Mammary epithelial cell (primary cell): ENCODE measurements at places on chromosomes 11 and 22. TPM values are rescaled to one million over a fixed set of nuclear protein-coding genes. Genes with fewer than 3 reads are reported as not detected.

Gene FEN1
- total RNA-seq = 12.5 and 46.1 TPM in 2 replicates

Gene SERHL2
- 2.3 TPM for total RNA-seq

Gene DMC1
- total RNA-seq = 0.61 and 1.3 TPM in 2 replicates

Gene ENTHD1
- not detected for total RNA-seq

Gene FAM180B
- not detected in 2 replicates for total RNA-seq

Gene CCDC188
- 0.17 TPM for total RNA-seq

Gene KRTAP5-9
- total RNA-seq = not detected

Gene CCDC85B
- 7.5 TPM for total RNA-seq

Gene CDC42EP2
- total RNA-seq = 20.7 and 24.8 TPM in 2 replicates

Gene KIF18A
- total RNA-seq = 3.4 and 11.6 TPM in 2 replicates

Gene SLC22A6
- total RNA-seq = not detected

Gene CELSR1
- 69.5 TPM for total RNA-seq

Gene WEE1
- 49.8 TPM for total RNA-seq

Gene XKR3
- total RNA-seq = not detected in 2 replicates

Gene TSSK2
- total RNA-seq = not detected

Gene DEPDC7
- 6.4 and 6.8 TPM in 2 replicates for total RNA-seq

Gene TECTA
- total RNA-seq = 0.17 TPM

Gene APOA4
- not detected in 2 replicates for total RNA-seq

Gene TIRAP
- 6.3 TPM for total RNA-seq

Gene CSF2RB
- not detected in 2 replicates for total RNA-seq

Gene USP47
- 35.4 and 36.4 TPM in 2 replicates for total RNA-seq

Gene MMP8
- total RNA-seq = 0.50 TPM

Gene RAPSN
- 0.32 and 0.99 TPM in 2 replicates for total RNA-seq

Gene MIAT
- total RNA-seq = 0.48 and 0.64 TPM in 2 replicates

Gene UQCC3
- total RNA-seq = 4.0 TPM

Gene FAR1
- total RNA-seq = 104 TPM

Gene GAB2
- 1.0 TPM in 2 replicates for total RNA-seq

Gene BLID
- 5.2 TPM for total RNA-seq

Gene PANX3
- total RNA-seq = not detected in 2 replicates

Gene KCNA4
- not detected for total RNA-seq

Gene LAYN
- total RNA-seq = 0.37 and 0.56 TPM in 2 replicates

Gene OR2D2
- 1.7 TPM for total RNA-seq

Gene KLHDC7B
- 0.86 and 1.9 TPM in 2 replicates for total RNA-seq

Gene CCDC116
- total RNA-seq = 0.17 TPM

Gene IFITM1
- 2.8 TPM for total RNA-seq

Gene TRIM51
- not detected for total RNA-seq

Gene WT1
- total RNA-seq = not detected in 2 replicates

Gene TEX12
- total RNA-seq = not detected in 2 replicates

Gene MS4A18
- not detected in 2 replicates for total RNA-seq

Gene TRIM49D2
- total RNA-seq = not detected

Gene SMIM35
- not detected for total RNA-seq

Gene SHANK2
- total RNA-seq = 5.4 and 5.8 TPM in 2 replicates

Gene SAA4
- not detected for total RNA-seq

Gene PPFIBP2
- total RNA-seq = 8.4 and 11.7 TPM in 2 replicates

Gene OR8I2
- total RNA-seq = not detected in 2 replicates
